ENCODE measurements at places on chromosomes 3 and 15. TPM values are rescaled to one million over a fixed set of nuclear protein-coding genes. Genes with fewer than 3 reads are reported as not detected.

ANKRD34C gene
- total RNA-seq = not detected

RBM6 gene
- total RNA-seq = 50.7 TPM

DNA sequence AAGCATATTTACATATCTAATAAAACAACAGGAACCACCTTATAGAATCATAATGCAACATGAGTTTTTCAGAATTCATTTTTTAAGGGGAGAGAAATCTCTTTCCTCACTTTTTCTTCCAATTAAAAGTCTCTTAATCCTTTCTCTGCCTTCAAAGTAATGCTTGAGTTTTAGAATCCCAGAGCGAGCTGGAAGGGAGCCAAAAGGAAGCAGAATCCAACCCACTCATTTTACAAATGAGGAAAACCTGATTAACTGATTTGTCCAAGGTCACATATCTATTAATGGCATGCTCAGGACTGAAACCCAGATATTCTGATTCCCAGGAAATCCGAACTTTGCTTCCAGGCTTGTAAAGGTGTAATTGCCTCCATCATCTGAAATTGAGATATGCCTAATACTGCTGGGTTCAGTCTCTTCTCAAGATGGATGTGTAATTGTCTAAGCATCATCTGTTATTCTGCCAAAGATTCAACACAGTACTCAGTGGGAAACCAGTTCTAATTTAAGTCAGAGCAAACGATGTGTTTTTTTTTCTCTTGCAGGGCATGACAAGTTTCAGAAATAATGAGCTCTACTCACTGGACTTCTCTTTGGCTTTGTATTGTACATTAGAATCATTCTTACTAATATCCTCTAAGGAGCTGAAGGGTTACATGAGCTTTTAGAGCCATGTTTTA, 481.4 kb upstream of the CFAP20DC start:
- no peaks in the 10 kb centered on the region for H3K36me3 ChIP-seq
- no peak overlapping the region for H3K27ac ChIP-seq
- no peaks in the 10 kb centered on the region for H3K27me3 ChIP-seq
- no peak overlapping the region for H3K4me3 ChIP-seq

- peaks cover 9% of the 10 kb centered on the region for H3K4me1 ChIP-seq
- H3K4me3 ChIP-seq = no peak overlapping the region
- peaks cover 10% of the 10 kb centered on the region for H3K27me3 ChIP-seq
- no peaks in the 10 kb centered on the region for H3K36me3 ChIP-seq
Measured at GRCh38 chr3:64681827-64682226, 6.0 kb downstream of the ADAMTS9 start.

- no peak overlapping the region for H3K4me3 ChIP-seq
- H3K36me3 ChIP-seq = no peaks in the 10 kb centered on the region
- H3K27me3 ChIP-seq = no peaks in the 10 kb centered on the region
- H3K27ac ChIP-seq = no peak overlapping the region
- peak; percentile 68 for DNase-seq
Measured at GRCh38 chr3:52222319-52223221, 2.9 kb downstream of the TLR9 start.

GRCh38 chr15:99702895-99703602, 30.2 kb downstream of the LYSMD4 start:
- H3K4me3 ChIP-seq = no peak overlapping the region
- DNase-seq = no peak
- no peaks in the 10 kb centered on the region for H3K27me3 ChIP-seq
- H3K4me1 ChIP-seq = peaks cover 31% of the 10 kb centered on the region
- no peaks in the 10 kb centered on the region for H3K36me3 ChIP-seq

COL6A6 gene
- under 0.01 TPM for total RNA-seq

DNA sequence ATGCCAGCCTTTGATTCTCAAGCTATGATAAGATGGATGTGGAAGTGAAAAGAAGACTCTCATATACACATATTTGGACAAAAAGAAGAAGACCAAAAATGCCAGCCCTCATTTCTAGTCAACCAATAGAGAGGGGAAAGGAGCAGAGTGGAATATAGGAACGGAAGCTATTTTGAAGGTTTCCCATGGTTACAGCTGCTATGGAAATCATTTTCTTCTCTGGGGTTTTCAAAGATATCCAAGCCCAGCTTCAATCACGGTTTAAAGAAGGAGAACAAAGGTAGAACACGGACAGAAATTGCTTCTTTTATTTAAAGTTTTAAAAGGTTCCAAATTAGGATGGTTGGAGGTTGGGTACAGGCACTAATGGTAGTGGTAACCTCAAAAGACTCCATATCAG, 181.0 kb upstream of the PRICKLE2 start:
- H3K4me3 ChIP-seq = no peak overlapping the region
- H3K36me3 ChIP-seq = no peaks in the 10 kb centered on the region
- H3K4me1 ChIP-seq = no peaks in the 10 kb centered on the region
- H3K27me3 ChIP-seq = peaks cover 13% of the 10 kb centered on the region
- DNase-seq = no peak
- H3K27ac ChIP-seq = no peak overlapping the region

DNA sequence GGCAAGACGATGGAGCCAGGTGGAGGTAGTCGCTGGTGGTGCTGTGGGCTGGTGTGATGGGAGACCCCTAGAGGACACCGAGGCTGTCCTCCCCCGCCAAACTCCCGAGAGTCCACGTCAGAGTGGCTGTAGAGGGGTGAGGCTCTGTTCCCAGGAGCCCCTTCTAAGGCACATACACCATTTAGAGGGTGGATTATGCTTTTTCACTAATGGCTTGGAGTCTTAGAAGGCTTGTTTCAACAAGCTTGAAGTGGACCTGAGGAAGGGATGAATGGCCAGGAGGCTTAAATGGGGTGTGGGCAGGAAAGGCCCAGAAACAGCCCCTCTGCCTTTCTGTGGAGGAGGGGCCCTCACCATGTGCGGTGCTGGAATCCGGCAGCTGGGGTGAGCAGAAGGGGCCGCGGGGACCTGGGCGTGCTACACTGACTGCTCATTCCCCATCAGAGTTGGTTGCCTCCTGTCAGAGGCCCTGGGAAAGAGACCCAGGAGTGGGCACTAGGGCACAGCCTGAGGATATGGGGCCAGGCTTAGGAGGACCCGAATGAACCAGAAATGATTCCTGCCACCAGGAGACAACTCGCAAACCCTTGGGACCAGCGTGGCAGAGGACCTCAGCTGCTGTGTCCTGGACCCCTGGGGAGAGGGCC, 66.2 kb downstream of the FEM1B start:
- no peaks in the 10 kb centered on the region for H3K27me3 ChIP-seq
- no peak for DNase-seq
- H3K27ac ChIP-seq = no peak overlapping the region
- H3K36me3 ChIP-seq = peaks cover 97% of the 10 kb centered on the region
- H3K4me3 ChIP-seq = no peak overlapping the region

KLHL24 gene
- 142 TPM for total RNA-seq

TGM5 gene
- not detected for total RNA-seq

GRCh38 chr3:62370858-62371719, 2.3 kb downstream of the FEZF2 start:
- H3K4me3 ChIP-seq = no peak overlapping the region
- peaks cover 98% of the 10 kb centered on the region for H3K27me3 ChIP-seq
- H3K27ac ChIP-seq = no peak overlapping the region
- H3K36me3 ChIP-seq = no peaks in the 10 kb centered on the region

- no peaks in the 10 kb centered on the region for H3K4me1 ChIP-seq
- H3K4me3 ChIP-seq = no peak overlapping the region
- no peak for DNase-seq
- H3K36me3 ChIP-seq = no peaks in the 10 kb centered on the region
Measured at GRCh38 chr3:167437428-167438139, 36.3 kb downstream of the SERPINI2 start.

DNA sequence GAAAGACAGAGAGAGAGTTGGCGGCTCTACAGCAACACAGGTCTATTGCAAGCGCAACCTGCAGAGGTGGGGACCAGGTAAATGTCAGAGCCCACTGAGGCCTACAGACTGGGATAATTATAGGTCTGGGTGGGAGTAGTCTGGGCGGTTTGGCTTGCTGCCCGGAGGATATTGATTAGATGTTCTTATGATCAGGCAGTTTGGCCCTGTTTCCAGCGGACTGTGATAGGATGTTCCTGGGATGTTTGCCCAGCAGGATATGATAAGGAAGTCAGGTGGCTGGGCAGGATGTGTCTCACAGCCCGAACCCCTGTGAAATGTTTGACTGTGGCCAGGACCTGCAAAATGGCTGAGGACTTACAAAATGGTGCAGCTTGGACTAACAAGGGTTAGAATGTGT, 364.9 kb downstream of the NAALADL2 start:
- no peak for DNase-seq
- H3K36me3 ChIP-seq = no peaks in the 10 kb centered on the region
- no peak overlapping the region for H3K4me3 ChIP-seq
- no peaks in the 10 kb centered on the region for H3K27me3 ChIP-seq
- no peak overlapping the region for H3K27ac ChIP-seq
- H3K4me1 ChIP-seq = no peaks in the 10 kb centered on the region

DNA sequence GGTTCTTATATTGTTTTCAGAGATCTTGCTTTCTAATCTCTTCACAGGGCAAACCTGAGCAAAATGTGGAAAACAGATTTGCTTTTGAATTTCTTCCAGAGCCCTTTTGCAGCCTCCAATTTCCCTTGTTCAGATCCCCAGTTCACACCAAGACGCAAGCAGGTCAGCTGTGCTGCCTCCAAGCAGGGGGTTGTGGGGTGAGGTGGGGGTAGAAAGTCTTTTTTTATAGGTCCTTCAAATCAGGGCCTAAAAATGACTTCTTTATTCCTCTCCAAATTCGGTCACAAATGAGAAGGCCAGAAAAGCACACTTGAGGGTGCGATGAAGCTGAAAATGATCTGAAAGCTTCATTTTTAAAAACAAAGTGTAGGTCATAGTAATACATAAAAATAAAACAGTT, 26.3 kb upstream of the AVEN start:
- H3K4me1 ChIP-seq = peaks cover 7% of the 10 kb centered on the region
- H3K36me3 ChIP-seq = no peaks in the 10 kb centered on the region
- no peak overlapping the region for H3K4me3 ChIP-seq
- H3K27ac ChIP-seq = no peak overlapping the region
- no peak for DNase-seq
- no peaks in the 10 kb centered on the region for H3K27me3 ChIP-seq

- H3K27ac ChIP-seq = no peak overlapping the region
- H3K4me3 ChIP-seq = no peak overlapping the region
- DNase-seq = peak; percentile 61
- peaks cover 3% of the 10 kb centered on the region for H3K4me1 ChIP-seq
- H3K36me3 ChIP-seq = no peaks in the 10 kb centered on the region
Measured at GRCh38 chr3:160001850-160002623, 13.4 kb downstream of the IL12A start.

PLIN1 gene
- total RNA-seq = under 0.01 TPM

MAP1A gene
- 121 TPM for total RNA-seq

- DNase-seq = no peak
- H3K36me3 ChIP-seq = peaks cover 77% of the 10 kb centered on the region
- no peaks in the 10 kb centered on the region for H3K4me1 ChIP-seq
- H3K27ac ChIP-seq = no peak overlapping the region
Measured at GRCh38 chr15:90482124-90483011, 47.4 kb upstream of the CRTC3 start.

- H3K4me3 ChIP-seq = no peak overlapping the region
- H3K27me3 ChIP-seq = peaks cover 2% of the 10 kb centered on the region
- H3K4me1 ChIP-seq = peaks cover 14% of the 10 kb centered on the region
- H3K27ac ChIP-seq = no peak overlapping the region
- no peaks in the 10 kb centered on the region for H3K36me3 ChIP-seq
Measured at GRCh38 chr3:13532085-13532484, 16.8 kb upstream of the FBLN2 start.

DNA sequence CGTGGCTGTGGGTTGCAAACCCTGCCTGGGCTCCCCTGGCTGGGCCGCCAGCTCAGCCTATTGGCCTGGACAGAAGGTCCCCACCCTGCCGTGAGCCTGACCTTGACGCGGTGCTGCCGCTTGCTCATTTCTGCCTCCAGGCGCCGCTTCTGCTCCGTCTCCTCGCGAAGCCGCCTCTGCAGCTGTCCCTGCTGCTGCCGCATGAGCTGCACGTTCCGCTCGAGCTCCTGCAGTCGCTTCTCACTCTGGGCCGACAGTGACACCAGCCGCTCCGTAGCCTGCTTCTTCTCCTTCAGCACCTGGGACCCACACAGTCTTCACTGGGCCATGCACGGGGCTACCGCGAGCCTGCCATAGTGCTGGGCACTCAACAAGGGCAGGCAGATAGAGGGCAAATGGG, 21.7 kb downstream of the KIF7 start:
- H3K36me3 ChIP-seq = peaks cover 46% of the 10 kb centered on the region
- no peak for DNase-seq
- no peaks in the 10 kb centered on the region for H3K4me1 ChIP-seq
- no peak overlapping the region for H3K4me3 ChIP-seq

DNA sequence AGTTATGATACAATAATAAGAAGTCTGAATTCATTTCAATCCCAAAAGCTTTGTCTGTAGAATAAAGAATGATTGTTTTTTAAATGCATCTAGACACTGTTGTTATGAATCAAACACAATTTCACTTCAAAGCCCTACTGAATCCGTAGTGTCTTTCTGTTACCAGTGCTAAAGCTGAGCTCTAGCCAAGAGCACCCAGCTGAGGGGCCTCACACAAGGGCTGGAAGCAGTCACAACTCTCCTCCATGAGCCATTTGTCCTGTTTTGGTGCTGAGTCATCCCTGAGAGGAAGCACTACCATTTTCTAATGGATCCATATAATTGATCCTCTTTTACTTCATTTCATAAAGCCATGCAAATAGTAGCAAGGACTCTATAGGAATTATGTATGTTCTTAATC, 158.2 kb upstream of the ANKRD28 start:
- no peaks in the 10 kb centered on the region for H3K27me3 ChIP-seq
- no peaks in the 10 kb centered on the region for H3K36me3 ChIP-seq
- no peak overlapping the region for H3K4me3 ChIP-seq
- H3K27ac ChIP-seq = no peak overlapping the region
- H3K4me1 ChIP-seq = peaks cover 9% of the 10 kb centered on the region

- H3K36me3 ChIP-seq = no peaks in the 10 kb centered on the region
- no peak overlapping the region for H3K27ac ChIP-seq
- no peaks in the 10 kb centered on the region for H3K4me1 ChIP-seq
- H3K4me3 ChIP-seq = peak overlapping the region; percentile 42
Measured at GRCh38 chr3:108662142-108662738, 72.7 kb downstream of the DZIP3 start.

GRCh38 chr3:98966862-98967546, 65.5 kb upstream of the DCBLD2 start:
- DNase-seq = peak; percentile 64
- H3K27me3 ChIP-seq = no peaks in the 10 kb centered on the region

TMEM212 gene
- total RNA-seq = not detected

- no peaks in the 10 kb centered on the region for H3K36me3 ChIP-seq
- H3K4me1 ChIP-seq = peaks cover 14% of the 10 kb centered on the region
- H3K27me3 ChIP-seq = peaks cover 11% of the 10 kb centered on the region
- no peak for DNase-seq
- H3K4me3 ChIP-seq = peak overlapping the region; percentile 79
Measured at GRCh38 chr3:167736264-167736787, 805 bp downstream of the SERPINI1 start.

- H3K27me3 ChIP-seq = no peaks in the 10 kb centered on the region
- H3K36me3 ChIP-seq = peaks cover 3% of the 10 kb centered on the region
Measured at GRCh38 chr3:39065197-39065596, 13.4 kb downstream of the WDR48 start.

CIB2 gene
- total RNA-seq = 1.5 TPM

- H3K4me3 ChIP-seq = peak overlapping the region; percentile 31
- no peaks in the 10 kb centered on the region for H3K36me3 ChIP-seq
- H3K27me3 ChIP-seq = no peaks in the 10 kb centered on the region
- peaks cover 15% of the 10 kb centered on the region for H3K4me1 ChIP-seq
- peak; percentile 80 for DNase-seq
- H3K27ac ChIP-seq = peak overlapping the region; percentile 93
Measured at GRCh38 chr3:148319161-148319915, 378.4 kb upstream of the AGTR1 start.

CYP1A1 gene
- not detected for total RNA-seq

- H3K4me3 ChIP-seq = no peak overlapping the region
- H3K27me3 ChIP-seq = no peaks in the 10 kb centered on the region
- peaks cover 49% of the 10 kb centered on the region for H3K36me3 ChIP-seq
- peak overlapping the region; percentile 54 for H3K27ac ChIP-seq
- DNase-seq = peak; percentile 65
Measured at GRCh38 chr3:152416808-152417580, 148.3 kb downstream of the MBNL1 start.
